ENCODE measurements at places on chromosomes 5 and 9.

DNA sequence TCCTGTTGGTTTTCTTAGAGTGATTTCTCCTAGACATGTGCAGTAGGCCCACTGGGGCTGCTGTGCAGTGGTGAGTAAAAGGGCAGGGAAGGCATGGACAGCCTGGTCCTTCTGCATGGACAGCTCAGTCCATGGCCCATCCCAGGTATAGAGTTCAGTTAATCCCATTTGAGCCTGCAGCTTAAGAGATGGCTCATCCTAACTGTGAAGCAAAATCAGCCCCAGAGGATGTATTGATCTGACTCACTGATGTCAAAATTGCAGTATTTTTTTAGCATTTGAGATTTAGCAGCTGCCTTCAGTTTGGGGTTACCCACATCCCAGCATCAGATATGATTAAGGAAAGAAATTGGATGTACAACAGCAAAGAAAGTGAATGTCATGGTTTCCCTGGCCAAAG is 93.4 kb downstream of the PDE6A start:
- H3K27me3 ChIP-seq = no peaks in the 10 kb centered on the region
- H3K4me1 ChIP-seq = no peaks in the 10 kb centered on the region
- no peak for DNase-seq
- H3K4me3 ChIP-seq = no peak overlapping the region
- no peak overlapping the region for H3K27ac ChIP-seq
- peaks cover 3% of the 10 kb centered on the region for H3K36me3 ChIP-seq

GRCh38 chr9:129446828-129447550 is 173.9 kb downstream of the C9orf50 start:
- H3K4me3 ChIP-seq = no peak overlapping the region
- no peaks in the 10 kb centered on the region for H3K27me3 ChIP-seq
- H3K27ac ChIP-seq = no peak overlapping the region
- H3K36me3 ChIP-seq = no peaks in the 10 kb centered on the region

DNA sequence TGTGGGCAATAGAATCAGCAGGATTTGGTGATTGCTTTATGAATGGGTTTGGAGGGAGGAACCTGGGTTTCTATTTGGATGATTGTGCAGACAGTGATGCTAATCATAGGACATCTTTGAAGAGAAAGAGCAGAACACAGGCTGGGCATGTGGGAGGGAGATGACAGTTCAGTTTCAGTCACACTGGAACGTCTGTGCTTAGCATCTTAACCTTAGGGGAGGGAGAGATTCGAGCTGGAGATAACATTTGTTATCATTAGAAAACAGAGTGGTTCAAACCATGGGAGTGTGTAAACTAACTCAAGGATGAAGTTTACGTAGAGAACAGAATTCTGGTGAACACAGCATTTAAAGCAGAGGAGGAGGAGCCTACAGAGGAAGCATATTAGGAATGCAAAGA is 138.6 kb upstream of the PPP2R2B start:
- no peaks in the 10 kb centered on the region for H3K4me1 ChIP-seq
- no peaks in the 10 kb centered on the region for H3K36me3 ChIP-seq
- no peak overlapping the region for H3K4me3 ChIP-seq

DNA sequence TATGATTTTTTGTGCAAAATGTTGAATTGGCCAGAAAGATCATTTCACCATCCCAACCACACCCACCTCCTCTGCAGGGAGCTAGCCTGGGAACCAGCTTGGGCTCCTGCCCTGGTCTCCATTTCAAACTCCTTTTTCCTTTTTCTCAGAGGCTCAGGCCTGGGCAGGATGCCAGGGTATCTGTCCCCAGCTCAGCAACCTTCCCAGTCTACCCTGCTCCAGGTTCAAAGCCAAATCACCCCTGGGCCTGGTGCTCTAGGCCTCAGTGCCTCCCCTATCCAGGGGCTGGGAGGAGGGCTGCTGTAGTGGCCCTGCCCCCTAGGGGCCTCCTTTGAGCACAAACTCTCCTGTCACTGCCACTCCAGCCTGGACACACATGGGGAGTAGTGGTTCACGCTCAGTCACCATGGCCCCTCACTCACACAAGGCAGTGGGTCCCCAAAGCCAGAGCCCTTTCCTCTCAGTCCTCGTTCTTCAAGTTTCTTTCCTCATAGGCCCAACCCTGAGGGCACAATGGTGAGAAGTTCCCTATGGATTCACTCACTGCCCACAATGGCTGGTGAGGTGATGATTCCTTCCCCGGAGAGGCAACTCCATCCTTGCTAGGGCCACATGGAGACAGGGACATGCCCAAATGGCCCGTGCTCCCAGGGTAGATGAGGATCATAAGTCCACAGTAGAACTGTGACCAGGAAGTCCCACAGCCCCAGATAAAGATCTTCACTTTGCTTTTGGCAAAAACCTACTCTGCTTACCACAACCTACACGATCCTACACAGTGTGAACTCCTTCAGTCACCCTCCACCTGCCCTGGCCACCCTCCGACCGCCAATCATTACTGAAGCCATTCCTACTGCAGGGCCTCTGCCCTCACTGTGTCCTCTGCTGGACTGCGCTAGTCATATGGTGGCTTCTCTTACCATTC is 1.6 kb upstream of the ST6GALNAC4 start:
- no peak for DNase-seq
- H3K36me3 ChIP-seq = no peaks in the 10 kb centered on the region
- peaks cover 52% of the 10 kb centered on the region for H3K4me1 ChIP-seq
- H3K27me3 ChIP-seq = no peaks in the 10 kb centered on the region

DNA sequence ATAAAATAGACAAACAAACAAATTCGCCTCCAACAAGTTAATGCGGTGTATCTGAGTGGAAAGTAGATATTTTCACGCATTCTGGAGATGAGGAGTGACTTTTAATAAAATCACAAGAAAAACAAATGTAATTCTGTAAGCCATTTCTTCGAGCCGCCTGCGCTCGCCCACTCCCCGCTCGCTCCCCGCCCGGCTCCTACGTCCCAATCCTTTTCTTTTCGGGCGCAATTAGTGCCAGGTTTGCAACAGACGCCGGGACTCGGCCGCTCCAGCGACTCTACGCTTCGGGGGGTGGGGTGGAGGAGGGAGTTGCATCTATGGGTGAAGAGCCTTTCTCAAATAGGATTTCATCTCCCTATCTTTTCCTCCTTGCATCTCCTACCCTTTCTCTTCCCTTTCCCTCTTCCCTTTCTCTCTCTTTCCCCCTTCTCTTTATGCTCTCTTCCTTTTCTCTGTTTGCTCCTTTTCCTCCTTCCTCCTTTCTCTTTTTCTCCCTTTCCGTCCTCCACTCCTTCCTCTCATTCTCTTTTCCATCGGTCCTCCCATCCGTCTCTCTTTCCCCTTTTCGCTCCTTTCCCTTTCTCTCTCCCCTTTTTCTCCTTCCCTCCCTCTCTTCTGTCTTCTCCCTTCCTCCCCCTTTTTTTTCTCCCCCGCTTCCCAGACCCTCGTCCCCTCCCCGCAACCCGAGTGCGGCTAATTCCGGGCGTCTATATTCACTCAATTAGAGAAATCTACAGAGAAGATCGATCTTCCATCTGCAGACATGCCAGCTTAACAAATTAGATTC is 6.1 kb upstream of the OTP start:
- H3K4me1 ChIP-seq = 0 out of 2 replicates have a peak, but pooled peaks cover 3% of the 10 kb centered on the region
- peak overlapping the region; percentile 52 for H3K4me3 ChIP-seq
- no peak for DNase-seq
- no peak overlapping the region for H3K27ac ChIP-seq

DNA sequence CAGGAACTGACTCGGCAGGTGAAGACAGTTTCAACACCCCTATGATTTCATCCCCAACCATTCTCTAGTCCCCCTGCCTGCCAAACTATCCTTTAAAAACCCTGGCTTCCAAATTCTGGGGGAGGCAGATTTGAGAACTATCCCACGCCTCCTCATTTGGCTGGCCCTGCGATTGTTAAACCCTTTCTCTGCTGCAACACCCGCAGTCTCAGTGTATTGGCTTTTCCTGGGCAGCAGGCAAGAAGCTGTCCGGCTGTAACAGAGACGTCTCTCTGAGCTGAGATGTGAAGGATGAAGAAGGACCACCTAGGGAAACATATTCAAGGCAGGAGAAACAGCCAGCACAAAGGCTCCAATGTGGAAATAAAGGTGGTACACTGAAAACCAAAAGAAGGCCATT is 6.6 kb downstream of the ST6GALNAC6 start:
- no peak overlapping the region for H3K4me3 ChIP-seq
- no peaks in the 10 kb centered on the region for H3K27me3 ChIP-seq
- peaks cover 56% of the 10 kb centered on the region for H3K36me3 ChIP-seq

DNA sequence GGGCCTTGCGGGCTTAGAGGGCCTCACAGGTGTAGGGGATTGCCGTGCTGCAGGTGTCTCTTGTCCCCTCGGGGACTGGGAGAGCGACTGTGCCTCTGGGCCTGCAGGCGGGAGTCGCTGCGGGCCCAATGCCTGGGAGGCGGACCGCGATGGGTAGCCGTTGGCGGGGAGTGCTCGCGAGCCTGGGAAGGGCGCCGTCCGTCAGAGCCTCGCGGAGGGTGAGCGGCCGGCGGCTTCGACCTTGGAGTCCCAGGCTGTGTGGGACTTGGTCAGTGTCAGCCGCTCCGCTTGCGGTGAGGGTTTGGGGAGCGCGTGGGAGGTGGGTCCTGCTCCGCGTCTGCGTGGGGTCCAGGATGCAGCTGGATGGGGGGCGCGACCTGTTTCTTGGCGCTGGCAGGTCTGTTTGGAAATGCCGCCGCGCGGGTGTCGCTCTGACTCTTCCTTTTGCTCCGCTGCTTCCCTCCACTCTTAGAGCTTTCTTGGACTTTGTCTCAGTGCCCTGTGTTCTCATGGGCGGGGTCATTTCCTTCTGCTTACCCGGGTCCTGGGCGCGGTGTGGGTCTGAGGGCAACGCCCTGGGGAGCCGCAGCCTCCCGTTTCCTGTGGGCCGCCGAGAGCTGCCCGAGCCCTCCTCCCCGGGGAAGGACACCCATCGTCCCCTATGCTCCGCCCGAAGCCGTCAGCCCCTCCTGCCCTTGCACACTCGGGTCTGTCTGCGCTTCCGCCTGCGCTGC is 88.9 kb upstream of the CACNA1B start:
- DNase-seq = no peak
- H3K27ac ChIP-seq = no peak overlapping the region
- H3K36me3 ChIP-seq = peaks cover 21% of the 10 kb centered on the region
- H3K4me3 ChIP-seq = no peak overlapping the region
- no peaks in the 10 kb centered on the region for H3K4me1 ChIP-seq
- no peaks in the 10 kb centered on the region for H3K27me3 ChIP-seq

DNA sequence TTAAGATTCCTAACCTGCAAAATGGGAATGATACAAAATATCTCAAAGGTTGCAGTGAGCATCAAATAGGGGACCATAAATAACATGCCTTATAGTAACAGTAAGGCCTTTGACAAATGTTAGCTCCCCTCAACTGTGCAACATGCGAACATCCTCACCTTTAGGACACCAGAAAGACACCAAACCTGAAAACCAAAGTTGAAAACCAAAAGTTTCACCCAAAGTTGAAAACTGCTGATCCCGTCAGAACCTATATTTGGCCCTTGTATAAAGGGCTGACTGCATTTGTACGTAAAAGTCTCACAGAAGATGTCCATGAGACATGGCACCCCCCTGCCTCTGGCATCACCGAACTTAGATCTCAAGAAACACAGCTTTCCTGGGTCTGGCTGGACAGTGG is 12.1 kb downstream of the CDK5RAP2 start:
- DNase-seq = no peak
- H3K36me3 ChIP-seq = peaks cover 30% of the 10 kb centered on the region
- H3K27ac ChIP-seq = no peak overlapping the region
- H3K4me3 ChIP-seq = no peak overlapping the region
- no peaks in the 10 kb centered on the region for H3K4me1 ChIP-seq
- no peaks in the 10 kb centered on the region for H3K27me3 ChIP-seq

GRCh38 chr5:87152886-87153285 is 114.8 kb upstream of the RASA1 start:
- DNase-seq = no peak
- no peak overlapping the region for H3K4me3 ChIP-seq
- no peaks in the 10 kb centered on the region for H3K27me3 ChIP-seq
- H3K27ac ChIP-seq = no peak overlapping the region
- no peaks in the 10 kb centered on the region for H3K36me3 ChIP-seq

- no peak for DNase-seq
- H3K27ac ChIP-seq = no peak overlapping the region
- H3K36me3 ChIP-seq = no peaks in the 10 kb centered on the region
- no peak overlapping the region for H3K4me3 ChIP-seq
- no peaks in the 10 kb centered on the region for H3K27me3 ChIP-seq
Measured at GRCh38 chr5:116525674-116526073, 48.9 kb downstream of the SEMA6A start.

DNA sequence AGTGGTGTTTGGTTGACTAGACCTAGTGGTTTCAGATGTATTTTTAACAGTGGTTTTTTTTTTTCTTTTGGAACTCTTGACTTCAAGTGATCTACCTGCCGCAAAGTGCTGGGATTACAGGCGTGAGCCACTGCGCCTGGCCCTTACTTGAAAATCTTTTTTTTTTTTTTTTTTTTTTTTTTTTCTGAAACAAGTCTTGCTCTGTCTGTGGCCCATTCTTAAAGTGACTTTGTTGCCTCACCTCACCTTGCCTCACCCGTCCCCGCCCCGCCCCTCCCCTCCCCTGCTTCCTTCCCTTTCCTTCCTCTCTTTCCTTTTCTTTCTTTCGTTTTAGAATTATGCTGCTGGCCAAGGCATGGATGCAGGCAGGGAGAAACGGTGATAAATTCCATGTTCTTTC is 26.0 kb downstream of the GPBP1 start:
- peaks cover 2% of the 10 kb centered on the region for H3K4me1 ChIP-seq
- H3K27me3 ChIP-seq = no peaks in the 10 kb centered on the region
- H3K36me3 ChIP-seq = peaks cover 3% of the 10 kb centered on the region

DNA sequence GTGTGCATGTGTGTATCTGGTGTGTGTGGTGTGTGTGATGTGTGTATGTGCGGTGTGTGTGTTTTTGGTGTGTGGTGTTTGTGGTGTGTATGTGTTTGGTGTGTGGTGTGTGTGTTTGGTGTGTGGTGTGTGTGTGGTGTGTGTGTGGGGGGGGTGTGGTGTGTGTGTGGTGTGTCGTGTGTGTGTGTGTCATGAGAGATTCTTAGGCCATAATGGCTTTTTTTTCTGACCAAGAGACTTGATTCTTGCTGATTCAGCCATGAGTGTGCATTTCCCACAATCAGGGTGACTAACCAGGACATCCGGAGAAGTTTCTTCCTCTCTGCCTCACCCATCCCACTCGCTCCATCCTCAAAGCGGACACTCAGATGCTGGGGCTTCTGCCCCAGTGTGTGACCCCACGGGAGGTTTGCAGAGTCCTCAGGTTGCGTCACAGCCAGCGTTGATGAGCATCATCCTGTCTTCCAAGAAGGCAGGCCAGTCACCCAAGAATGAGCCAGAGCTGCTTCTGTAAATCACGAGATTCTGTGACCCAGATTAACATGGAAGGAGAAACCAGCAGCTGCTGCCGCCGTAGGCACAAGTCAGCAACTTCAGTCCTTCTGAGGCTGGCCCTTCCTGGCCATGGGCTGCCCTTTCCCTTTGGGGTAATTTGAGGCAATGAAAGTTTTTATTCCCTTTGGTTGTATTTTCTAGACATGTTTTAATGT is 12.5 kb upstream of the CTSL start:
- H3K27ac ChIP-seq = 0 out of 2 replicates have a peak overlapping the region, but pooled peaks have one; percentile 4
- H3K4me1 ChIP-seq = peaks cover 28% of the 10 kb centered on the region
- H3K27me3 ChIP-seq = no peaks in the 10 kb centered on the region
- H3K4me3 ChIP-seq = peak overlapping the region; percentile 48

- no peak for DNase-seq
- H3K4me1 ChIP-seq = peaks cover 29% of the 10 kb centered on the region
- no peaks in the 10 kb centered on the region for H3K27me3 ChIP-seq
- H3K27ac ChIP-seq = no peak overlapping the region
- peak overlapping the region; percentile 75 for H3K4me3 ChIP-seq
- H3K36me3 ChIP-seq = peaks cover 28% of the 10 kb centered on the region
Measured at GRCh38 chr5:6715758-6716628, 2.8 kb downstream of the TENT4A start.

All from HCT116 (cell line).